Effector memory CD4-positive, alpha-beta T cell (primary cell): ENCODE measurements at places on chromosomes 7 and 10.

DNA sequence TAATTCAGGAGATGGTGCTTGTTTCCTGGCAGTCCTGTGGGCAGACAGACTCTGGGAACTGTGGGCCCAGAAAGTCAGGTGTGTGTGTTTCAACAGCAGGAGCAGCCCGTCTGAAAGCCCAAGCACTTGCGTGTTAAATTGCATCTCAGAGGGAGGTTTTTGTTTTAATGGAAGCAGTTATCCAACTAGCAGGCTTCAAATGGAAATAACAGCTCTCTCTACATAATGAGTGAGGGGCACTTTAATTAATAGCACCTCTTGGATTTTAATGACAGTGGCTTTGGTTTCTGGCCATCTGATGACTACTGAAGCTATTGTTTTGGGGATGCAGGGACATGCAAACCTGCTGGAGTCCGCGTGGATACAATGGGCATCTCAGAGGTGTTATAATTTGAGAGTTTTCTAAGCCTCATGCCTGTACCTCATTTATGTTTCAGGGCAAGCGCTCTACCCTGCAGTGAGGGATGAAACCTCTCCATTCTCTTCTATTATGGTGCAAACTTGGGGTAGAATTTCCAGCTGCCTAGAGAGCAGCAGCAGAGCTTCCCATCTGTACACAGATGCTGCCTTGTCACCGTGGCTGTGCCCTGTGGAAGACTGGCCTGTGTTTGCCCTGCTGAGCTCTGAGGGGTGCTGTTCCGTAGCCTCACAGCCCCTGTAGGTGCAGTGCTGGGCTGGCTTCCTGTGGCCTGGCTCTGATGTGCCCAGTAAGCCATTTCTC, 206.6 kb upstream of the GPR26 start:
- H3K4me3 ChIP-seq, result no peak overlapping the region
- H3K4me1 ChIP-seq, result no peaks in the 10 kb centered on the region
- H3K27ac ChIP-seq, result no peak overlapping the region
- no peak for DNase-seq
- no peaks in the 10 kb centered on the region for H3K27me3 ChIP-seq

DNA sequence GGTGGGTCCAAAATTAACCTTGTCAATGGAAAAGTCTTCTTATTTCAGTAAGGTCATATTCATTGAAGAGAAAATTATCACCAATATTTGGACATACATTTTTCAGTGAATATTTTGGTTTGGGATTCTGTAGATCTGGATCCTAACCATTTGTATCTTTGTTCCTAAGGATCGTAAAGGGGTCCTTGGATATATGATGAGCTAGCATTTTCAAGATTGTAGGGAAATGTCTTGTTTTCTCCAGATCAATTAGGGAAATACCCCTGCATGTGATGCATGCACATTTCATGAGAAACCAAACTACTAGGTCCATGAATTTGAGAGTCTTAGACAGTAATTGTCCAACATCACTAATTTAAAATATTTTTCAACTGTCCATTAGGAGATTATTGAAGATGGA, 18.0 kb downstream of the DNTT start:
- H3K27ac ChIP-seq, result no peak overlapping the region
- no peak for DNase-seq
- H3K36me3 ChIP-seq, result no peaks in the 10 kb centered on the region
- H3K27me3 ChIP-seq, result no peaks in the 10 kb centered on the region
- H3K4me1 ChIP-seq, result no peaks in the 10 kb centered on the region

DNA sequence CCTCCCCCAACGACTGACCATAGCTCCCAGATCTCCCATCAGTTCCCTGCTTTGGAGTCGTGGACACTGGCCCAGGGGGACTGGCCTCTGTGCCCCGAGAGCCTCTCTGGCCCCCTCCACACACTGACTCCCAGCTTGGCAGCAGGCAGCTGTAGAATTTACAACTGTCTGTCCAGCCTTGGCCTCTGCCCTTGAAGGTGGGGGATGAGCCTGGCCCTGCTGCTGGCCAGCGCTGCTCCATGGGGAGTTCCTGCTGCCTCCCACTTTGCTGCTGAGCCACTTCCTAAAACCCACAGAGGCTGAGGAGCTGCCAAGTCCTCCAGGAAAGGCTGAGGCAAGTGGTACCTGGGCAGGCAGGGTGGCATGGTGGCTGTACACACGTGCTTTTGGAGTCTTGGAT, 147.1 kb downstream of the WDR11 start:
- H3K4me1 ChIP-seq, result no peaks in the 10 kb centered on the region
- H3K36me3 ChIP-seq, result no peaks in the 10 kb centered on the region
- no peak for DNase-seq
- H3K4me3 ChIP-seq, result no peak overlapping the region
- H3K27ac ChIP-seq, result no peak overlapping the region

DNA sequence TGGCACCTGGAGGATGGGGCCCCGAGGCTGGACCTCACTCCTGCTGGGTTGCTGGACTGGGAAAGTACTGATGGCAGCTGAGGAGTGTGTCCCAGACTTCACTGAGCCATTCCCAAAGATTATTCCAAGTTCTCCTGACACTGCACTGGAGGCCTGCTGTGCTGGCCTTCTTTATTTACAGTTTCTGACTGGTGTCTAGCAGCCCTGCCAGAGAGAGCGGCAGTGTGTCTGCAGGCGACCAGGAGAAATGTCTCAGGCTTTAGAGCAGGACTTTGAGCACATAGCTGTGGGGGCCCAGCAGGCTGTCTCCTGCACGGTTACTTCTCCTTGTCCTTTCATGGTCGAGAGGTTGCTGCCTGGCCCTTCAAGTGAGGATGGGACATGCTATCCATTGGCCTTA, 16.1 kb downstream of the HTRA1 start:
- no peaks in the 10 kb centered on the region for H3K4me1 ChIP-seq
- H3K27me3 ChIP-seq, result no peaks in the 10 kb centered on the region
- H3K27ac ChIP-seq, result no peak overlapping the region
- DNase-seq, result no peak
- H3K36me3 ChIP-seq, result no peaks in the 10 kb centered on the region

GRCh38 chr10:33434933-33435332, 100.5 kb upstream of the NRP1 start:
- DNase-seq, result no peak
- H3K36me3 ChIP-seq, result no peaks in the 10 kb centered on the region
- H3K27me3 ChIP-seq, result no peaks in the 10 kb centered on the region
- no peak overlapping the region for H3K27ac ChIP-seq

- no peaks in the 10 kb centered on the region for H3K4me1 ChIP-seq
- H3K4me3 ChIP-seq, result no peak overlapping the region
- no peaks in the 10 kb centered on the region for H3K27me3 ChIP-seq
- H3K36me3 ChIP-seq, result no peaks in the 10 kb centered on the region
Observed at GRCh38 chr7:16205466-16205865, 215.9 kb downstream of the CRPPA start.

- DNase-seq, result no peak
- no peak overlapping the region for H3K4me3 ChIP-seq
Observed at GRCh38 chr10:95026461-95026860, 42.8 kb downstream of the CYP2C8 start.

- H3K4me3 ChIP-seq, result no peak overlapping the region
- no peaks in the 10 kb centered on the region for H3K27me3 ChIP-seq
- no peak overlapping the region for H3K27ac ChIP-seq
Observed at GRCh38 chr10:5631936-5632335, 34.5 kb downstream of the ASB13 start.

- H3K27me3 ChIP-seq, result no peaks in the 10 kb centered on the region
- DNase-seq, result no peak
- H3K27ac ChIP-seq, result no peak overlapping the region
- no peak overlapping the region for H3K4me3 ChIP-seq
Observed at GRCh38 chr10:121322776-121323175, 275.5 kb downstream of the FGFR2 start.

- H3K36me3 ChIP-seq, result no peaks in the 10 kb centered on the region
- H3K27ac ChIP-seq, result peak overlapping the region; percentile 28
- peak overlapping the region; percentile 61 for H3K4me3 ChIP-seq
- H3K27me3 ChIP-seq, result no peaks in the 10 kb centered on the region
- no peak for DNase-seq
Observed at GRCh38 chr7:50068026-50068425, 25.0 kb downstream of the ZPBP start.

DNA sequence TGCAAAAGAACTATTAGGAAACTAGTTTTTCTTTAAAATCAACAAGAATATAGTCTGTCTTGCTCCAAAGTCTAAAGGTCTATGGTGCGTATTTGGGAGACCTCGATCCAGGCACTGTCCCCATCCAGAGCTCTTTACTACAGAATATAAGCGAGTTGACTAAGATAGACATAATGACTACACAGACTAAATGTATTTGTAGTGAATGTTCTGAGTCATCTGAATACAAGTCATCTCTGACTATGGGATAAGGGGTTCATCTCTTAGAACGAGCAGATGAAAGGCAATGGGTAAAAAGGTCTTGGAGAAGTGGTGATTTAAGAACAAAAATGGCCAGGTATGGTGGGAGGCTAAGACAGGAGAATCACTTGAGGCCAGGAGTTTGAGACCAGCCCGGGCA, 136.0 kb upstream of the RSU1 start:
- H3K27ac ChIP-seq, result no peak overlapping the region
- no peak for DNase-seq
- H3K27me3 ChIP-seq, result no peaks in the 10 kb centered on the region
- no peaks in the 10 kb centered on the region for H3K4me1 ChIP-seq
- H3K4me3 ChIP-seq, result no peak overlapping the region
- H3K36me3 ChIP-seq, result no peaks in the 10 kb centered on the region
